Mammary epithelial cell (primary cell): ENCODE measurements at places on chromosomes 3 and 15.

- DNase-seq: no peak
These were observed 55.0 kb downstream of the RORA start for GRCh38 chr15:61173899-61174689.

DNA sequence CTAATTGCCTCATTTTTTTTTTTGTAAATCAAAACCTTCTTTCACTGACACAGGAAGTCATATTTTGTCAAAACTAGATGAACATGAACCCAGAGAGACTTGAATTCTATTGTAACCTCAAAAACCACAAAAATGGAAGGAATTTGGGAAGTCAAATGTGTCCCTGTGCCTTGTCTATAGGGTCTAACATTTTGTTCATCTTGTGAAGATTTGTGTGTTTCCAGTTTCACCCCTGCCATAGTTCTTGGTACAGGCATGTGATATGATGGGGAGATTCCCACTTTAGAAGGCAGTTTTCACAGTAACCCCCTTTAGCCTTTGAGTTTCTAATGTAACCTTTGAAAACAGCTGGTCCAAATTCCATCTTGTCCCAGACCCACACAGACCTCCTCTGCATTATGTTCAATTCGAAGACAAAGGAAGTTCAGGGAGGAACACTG is 318.5 kb upstream of the ADAMTS9 start:
- peak; percentile 30 for DNase-seq

- DNase-seq: no peak
These were observed 6.9 kb downstream of the DPPA4 start for GRCh38 chr3:109330405-109330804.

GRCh38 chr3:190182418-190183043 is 61.8 kb upstream of the P3H2 start:
- DNase-seq: no peak

GRCh38 chr15:78193731-78194567 is 40.4 kb downstream of the ACSBG1 start:
- no peak for DNase-seq

DNA sequence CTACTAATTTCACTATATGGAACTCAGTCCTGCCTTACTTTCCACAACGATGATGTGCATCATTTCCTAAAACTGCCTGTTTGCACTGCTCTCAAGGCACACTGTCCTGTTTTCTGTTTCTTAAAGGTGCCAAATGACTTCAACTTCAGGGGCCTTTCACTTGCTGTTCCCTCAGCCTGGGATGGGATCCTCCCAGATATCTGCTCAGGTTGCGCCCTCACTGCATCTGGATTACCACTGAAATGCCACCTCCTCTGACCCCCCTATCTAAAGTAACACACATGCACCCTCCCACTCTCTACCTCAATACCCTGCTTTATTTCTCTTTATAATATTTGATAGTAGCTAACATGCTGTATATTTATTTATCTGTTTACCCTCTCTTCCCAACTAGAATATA is 123.8 kb upstream of the CMC1 start:
- DNase-seq: no peak

DNA sequence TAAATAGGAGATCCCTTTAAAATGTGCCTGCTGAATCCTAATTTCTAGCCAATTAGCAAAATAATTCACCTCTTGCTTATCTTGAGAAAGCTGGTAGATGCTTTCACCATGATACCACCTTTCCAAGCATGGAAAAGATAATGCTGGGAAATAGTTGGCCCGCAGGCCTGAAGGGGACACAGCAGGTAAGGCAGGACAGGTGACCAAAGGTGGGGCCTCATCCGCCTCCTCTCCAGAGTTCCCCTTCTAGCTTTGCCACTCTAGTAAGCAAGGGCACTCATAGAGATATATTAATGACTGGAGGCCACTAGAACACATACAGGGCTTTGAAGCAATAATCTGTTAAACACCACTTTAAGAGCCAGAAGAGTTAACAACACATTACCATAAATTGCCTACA is 45.5 kb downstream of the SATB1 start:
- no peak for DNase-seq

DNA sequence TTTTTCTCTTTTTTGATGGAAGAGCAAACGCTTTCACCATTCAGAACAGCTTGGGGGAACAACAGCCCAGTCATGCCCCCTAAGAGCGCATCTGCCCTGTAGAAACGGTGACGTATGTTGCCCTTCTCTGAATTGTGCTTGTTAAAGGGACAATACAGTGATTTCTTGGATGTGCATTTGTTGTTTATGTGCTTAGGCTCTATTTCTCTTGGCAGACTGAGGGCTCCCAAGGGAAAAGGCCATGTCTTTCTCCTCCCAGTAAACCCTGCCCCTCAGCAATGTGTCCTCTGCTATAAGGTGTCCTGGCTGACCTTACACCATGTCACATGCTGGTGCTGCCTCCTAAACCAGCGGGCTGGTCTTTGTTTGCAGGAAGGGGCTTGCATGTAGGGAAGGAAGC is 346.1 kb downstream of the EPHB1 start:
- DNase-seq: no peak

- DNase-seq: no peak
These were observed 100.0 kb downstream of the THBS1 start for GRCh38 chr15:39680868-39681267.

DNA sequence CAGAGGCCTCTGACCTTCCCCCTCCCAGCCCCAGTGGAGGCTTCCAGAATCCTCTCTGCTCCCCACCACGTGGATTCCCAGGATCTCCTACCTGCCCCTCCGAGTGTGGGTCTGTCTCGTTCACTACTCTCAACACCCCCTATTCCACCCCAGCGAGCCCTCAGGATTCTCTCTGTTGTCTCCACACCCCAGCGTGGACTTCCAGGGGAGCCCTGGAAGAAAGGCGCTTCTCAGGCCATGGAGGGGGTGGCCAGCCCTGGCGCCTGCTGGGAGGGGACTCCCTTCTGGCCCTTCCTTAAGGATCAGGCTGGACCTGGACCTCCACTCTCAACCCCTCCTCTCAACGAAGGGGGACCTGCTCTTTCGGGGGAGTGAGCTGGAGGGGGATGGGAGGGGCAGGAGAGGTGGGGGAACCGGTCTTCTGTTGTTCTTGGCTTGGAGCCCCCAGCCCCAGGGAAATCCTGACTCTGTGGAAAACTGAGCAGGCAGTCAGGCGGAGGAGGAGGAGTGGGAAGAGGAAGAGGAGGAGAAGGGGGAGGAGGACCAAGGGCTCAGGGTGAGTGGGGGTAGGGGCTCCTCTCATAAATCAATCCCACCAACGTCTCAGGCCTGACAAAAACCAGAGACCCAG is 32.9 kb downstream of the EPHB3 start:
- DNase-seq: no peak

GRCh38 chr3:154970797-154971196 is 109.3 kb upstream of the MME start:
- DNase-seq: peak; percentile 79

- DNase-seq: no peak
These were observed 230.2 kb downstream of the CPNE4 start for GRCh38 chr3:131804565-131805133.

GRCh38 chr15:34737477-34737876 is 17.3 kb downstream of the GJD2 start:
- DNase-seq: peak; percentile 35
